Fibroblast of the aortic adventitia (primary cell): ENCODE measurements at places on chromosomes 2 and 18. TPM values are rescaled to one million over a fixed set of nuclear protein-coding genes. Genes with fewer than 3 reads are reported as not detected.

CERKL gene
- 0.27 TPM in 1 of 2 replicates, not detected in the other for total RNA-seq

DRC1 gene
- total RNA-seq: not detected in 2 replicates

KCNE4 gene
- 4.1 and 22.2 TPM in 2 replicates for total RNA-seq

ELOA2 gene
- not detected in 2 replicates for total RNA-seq

PPM1B gene
- 30.0 and 57.9 TPM in 2 replicates for total RNA-seq

RIT2 gene
- not detected in 2 replicates for total RNA-seq
